ENCODE measurements at places on chromosomes 2 and 18. TPM values are rescaled to one million over a fixed set of nuclear protein-coding genes. Genes with fewer than 3 reads are reported as not detected.

The SLC5A7 gene
- not detected for total RNA-seq

The SMAD7 gene
- total RNA-seq: 6.9 TPM

The RRM2 gene
- total RNA-seq: 9.3 TPM

The EIF2AK2 gene
- 39.9 TPM for total RNA-seq

The LIMS4 gene
- total RNA-seq: not detected

The CAPN14 gene
- 3.3 TPM for total RNA-seq

The MARCHF7 gene
- 86.7 TPM for total RNA-seq

DNA sequence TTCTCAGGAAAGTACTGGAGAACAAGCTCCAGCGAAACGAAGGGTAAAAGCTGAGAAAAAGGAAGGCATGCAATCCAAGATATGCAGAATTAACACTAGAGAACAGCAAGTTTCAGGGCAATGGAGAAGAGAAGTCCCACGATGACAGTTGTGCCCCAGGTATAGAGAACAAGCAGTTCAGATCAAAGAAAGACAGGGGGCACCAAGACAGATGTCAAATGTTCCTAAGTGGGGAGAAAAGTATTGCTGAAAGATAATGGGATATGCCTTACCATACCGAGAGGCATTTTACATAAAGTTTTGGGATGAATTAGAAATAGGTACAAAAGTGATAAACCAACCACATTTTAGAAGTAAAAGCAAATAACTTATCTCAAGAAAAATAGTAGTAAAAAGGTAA is 79.1 kb upstream of the UBE2E3 start:
- no peak overlapping the region for H3K4me3 ChIP-seq
- H3K36me3 ChIP-seq: no peaks in the 10 kb centered on the region
- DNase-seq: no peak
- no peaks in the 10 kb centered on the region for H3K4me1 ChIP-seq
- H3K27me3 ChIP-seq: peaks cover 13% of the 10 kb centered on the region
- no peak overlapping the region for H3K27ac ChIP-seq

GRCh38 chr2:129080715-129081476 is 762.2 kb upstream of the HS6ST1 start:
- H3K27ac ChIP-seq: no peak overlapping the region
- no peaks in the 10 kb centered on the region for H3K27me3 ChIP-seq
- DNase-seq: no peak
- H3K4me3 ChIP-seq: no peak overlapping the region

DNA sequence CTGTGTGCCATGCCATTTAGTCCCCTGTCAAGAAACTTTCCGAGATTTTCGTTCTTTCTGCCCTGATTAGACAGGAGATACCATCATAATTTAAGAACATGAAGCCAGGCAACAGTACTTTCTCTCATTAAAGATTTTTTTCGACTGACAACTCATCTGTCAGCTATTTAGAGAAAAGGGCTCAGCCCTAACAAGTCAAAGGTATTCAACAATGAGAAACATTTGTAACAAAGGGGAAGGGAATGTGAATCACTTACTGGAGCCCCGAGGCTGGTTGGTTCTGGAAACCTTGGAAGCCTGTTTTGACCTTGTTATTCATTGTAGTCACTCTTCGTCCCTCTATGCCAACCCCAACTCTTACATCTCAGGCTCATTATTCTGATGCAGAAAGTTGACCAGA is 199.4 kb downstream of the SPP2 start:
- no peak overlapping the region for H3K4me3 ChIP-seq
- H3K27ac ChIP-seq: no peak overlapping the region
- H3K27me3 ChIP-seq: peaks cover 24% of the 10 kb centered on the region
- no peak for DNase-seq
- H3K4me1 ChIP-seq: no peaks in the 10 kb centered on the region

- no peak overlapping the region for H3K27ac ChIP-seq
- H3K27me3 ChIP-seq: peaks cover 7% of the 10 kb centered on the region
- H3K4me3 ChIP-seq: no peak overlapping the region
- H3K36me3 ChIP-seq: peaks cover 1% of the 10 kb centered on the region
Observed at GRCh38 chr18:21914739-21915319, 174.2 kb downstream of the MIB1 start.

- H3K36me3 ChIP-seq: no peaks in the 10 kb centered on the region
- peaks cover 10% of the 10 kb centered on the region for H3K4me1 ChIP-seq
Observed at GRCh38 chr2:54394392-54394791, 61.7 kb upstream of the SPTBN1 start.

DNA sequence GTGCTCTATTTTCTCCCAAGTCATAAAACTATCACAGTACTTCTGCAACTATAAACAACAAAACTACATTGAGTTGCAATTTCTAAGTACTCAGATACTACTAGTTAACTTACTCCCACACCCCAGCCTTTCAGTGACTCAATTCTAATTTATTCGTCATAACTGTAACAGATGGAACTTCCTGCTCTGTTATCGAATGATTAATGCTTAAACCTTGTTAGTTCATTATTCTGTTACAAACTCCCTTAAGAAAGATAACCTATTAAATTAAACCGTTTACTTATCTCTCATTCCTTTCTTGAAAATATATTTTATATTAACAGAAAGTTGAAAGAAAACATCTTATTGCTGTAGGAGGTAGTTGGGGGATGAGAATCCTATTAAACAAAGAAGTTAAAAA is 17.0 kb downstream of the TNFAIP6 start:
- peaks cover 2% of the 10 kb centered on the region for H3K27me3 ChIP-seq
- no peaks in the 10 kb centered on the region for H3K4me1 ChIP-seq
- H3K36me3 ChIP-seq: no peaks in the 10 kb centered on the region
- no peak overlapping the region for H3K4me3 ChIP-seq
- no peak for DNase-seq
- no peak overlapping the region for H3K27ac ChIP-seq

DNA sequence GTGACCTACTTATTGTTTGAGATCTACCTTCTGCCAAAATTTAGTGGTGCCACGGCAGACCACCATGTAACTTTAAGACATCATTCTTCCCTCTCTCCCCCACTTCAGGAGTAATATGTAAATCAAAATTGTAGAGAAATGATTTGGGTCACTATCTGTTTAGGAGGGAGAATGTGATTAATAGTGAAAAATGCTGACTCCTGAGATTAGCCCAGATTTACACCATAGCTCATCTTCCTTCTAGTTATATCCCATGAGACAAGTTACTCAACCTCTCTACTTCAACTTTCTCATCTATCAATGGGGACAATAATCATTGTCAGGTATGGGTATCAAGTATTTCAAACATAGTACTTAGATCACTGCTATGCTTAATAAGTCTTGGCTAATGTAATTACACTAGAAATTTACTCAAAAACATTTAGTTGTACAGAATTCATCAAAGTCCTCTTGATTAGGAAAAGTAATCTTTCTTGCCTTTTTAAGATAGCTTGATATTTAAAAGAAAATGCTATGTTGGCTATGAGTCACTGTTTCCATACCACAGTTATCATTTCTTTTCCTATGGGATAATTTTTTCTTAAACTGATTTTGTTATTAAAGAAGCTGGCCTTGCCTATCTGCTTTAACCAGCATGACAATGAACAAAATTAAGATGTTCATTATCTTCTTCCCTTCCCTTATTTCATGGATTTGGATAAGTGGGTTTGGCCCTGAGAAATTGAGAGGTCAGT is 1038.9 kb upstream of the ZEB2 start:
- peaks cover 6% of the 10 kb centered on the region for H3K4me1 ChIP-seq
- H3K27ac ChIP-seq: no peak overlapping the region
- no peaks in the 10 kb centered on the region for H3K36me3 ChIP-seq
- DNase-seq: no peak
- H3K4me3 ChIP-seq: no peak overlapping the region
- no peaks in the 10 kb centered on the region for H3K27me3 ChIP-seq

DNA sequence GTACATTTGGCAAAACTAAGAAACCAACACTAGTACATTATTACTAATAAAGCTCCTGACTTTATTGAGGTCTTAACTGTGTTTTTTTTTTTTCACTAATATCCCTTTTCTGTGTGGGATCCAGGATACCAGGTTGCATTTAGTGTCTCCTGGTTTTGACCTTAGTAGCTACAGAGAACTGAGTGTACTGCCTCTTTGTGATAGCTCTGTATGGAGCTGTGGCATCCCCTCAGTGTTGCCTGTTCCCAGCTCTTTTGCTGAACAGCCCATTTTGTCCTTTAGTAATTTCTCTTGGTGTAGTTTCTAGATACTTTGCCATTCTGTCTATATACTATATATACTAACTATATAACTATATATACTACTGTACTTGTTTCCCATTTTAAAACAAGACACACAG is 31.6 kb downstream of the KCMF1 start:
- DNase-seq: no peak
- peaks cover 61% of the 10 kb centered on the region for H3K4me1 ChIP-seq
- no peaks in the 10 kb centered on the region for H3K27me3 ChIP-seq
- no peak overlapping the region for H3K27ac ChIP-seq
- no peak overlapping the region for H3K4me3 ChIP-seq

DNA sequence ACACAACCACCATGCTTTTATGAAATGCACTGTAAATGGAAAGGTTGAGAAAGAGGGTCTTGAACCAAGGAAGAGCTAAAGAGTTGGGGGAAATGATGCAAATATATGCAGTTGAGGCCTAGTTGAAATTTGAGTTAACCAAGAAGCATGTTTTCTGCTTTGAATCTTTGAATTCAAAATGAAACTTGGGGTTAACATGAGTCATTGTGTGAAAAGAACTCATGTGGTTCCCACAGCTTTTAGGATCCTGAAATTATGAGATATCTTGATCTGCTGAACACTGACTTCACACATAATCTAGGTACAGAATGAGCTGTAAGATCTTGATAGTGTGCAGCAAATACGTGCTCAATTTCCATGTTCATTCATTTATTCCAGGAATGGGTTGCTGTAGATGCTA is 422.9 kb upstream of the TRIB2 start:
- H3K27ac ChIP-seq: no peak overlapping the region
- no peak for DNase-seq

DNA sequence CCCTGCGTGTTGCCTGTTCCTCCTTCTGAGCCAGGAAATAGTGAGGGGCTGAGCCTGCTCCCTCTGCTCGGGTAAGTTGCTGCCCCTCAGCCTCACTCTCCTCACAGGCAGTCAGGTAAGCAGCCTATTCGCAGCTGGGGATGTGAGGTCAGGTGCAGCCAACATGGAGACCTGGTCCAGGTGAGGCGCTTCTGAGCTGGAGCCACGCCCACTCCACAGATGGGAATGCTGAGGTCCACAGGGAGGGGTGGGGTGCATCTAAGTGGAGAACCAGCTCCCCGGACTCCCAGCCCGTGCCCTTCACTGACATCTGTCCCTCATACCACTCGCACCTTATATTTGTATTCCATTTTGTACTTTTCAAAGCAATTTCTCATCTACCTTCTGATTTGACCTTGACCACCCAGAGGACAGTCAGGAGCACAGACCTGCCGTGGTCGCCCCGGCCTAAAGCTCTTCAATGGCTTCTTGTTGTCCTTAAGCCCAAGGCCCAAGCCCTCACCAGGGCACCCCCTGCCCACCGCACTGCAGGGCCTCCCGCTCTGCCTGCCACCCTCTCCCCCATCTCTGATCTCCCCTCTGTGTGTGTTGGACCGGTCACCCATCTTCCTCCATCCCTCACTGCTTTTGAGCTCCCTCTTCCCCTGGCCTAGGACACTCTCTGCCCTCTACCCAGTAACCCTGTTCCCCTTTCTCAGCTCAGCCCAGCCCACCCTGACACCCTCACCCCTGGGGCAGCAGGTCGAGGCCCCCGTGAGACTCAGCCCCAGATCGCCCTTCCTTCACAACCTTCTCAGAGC is 49.2 kb upstream of the TAF1B start:
- no peak overlapping the region for H3K27ac ChIP-seq
- H3K27me3 ChIP-seq: peaks cover 6% of the 10 kb centered on the region
- no peak overlapping the region for H3K4me3 ChIP-seq

DNA sequence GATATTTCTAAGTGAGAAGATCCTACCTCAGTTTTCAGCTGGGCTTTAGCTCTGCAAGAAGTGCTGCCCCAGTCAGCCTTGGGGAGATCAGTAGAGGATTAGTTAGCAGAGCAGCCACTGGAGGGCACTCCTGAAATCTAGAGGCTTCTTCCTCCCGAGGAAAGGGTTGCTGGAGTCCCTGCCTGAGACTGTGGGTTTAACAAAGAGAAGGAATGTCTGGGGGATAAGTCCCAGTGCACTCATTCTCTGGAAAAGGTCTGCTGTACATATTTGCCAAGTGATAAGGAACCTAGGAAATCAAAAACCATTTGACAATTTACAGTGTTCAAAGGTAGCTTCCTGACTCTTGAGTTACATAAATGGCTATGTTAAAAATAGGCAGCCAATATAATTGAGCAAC is 207.2 kb downstream of the SLC8A1 start:
- DNase-seq: no peak
- no peaks in the 10 kb centered on the region for H3K27me3 ChIP-seq
- no peak overlapping the region for H3K4me3 ChIP-seq
- H3K27ac ChIP-seq: no peak overlapping the region
- H3K36me3 ChIP-seq: no peaks in the 10 kb centered on the region
- H3K4me1 ChIP-seq: no peaks in the 10 kb centered on the region

- no peak overlapping the region for H3K27ac ChIP-seq
- H3K4me3 ChIP-seq: peak overlapping the region; percentile 96
- no peaks in the 10 kb centered on the region for H3K27me3 ChIP-seq
- H3K4me1 ChIP-seq: peaks cover 34% of the 10 kb centered on the region
- peaks cover 5% of the 10 kb centered on the region for H3K36me3 ChIP-seq
- no peak for DNase-seq
Observed at GRCh38 chr2:110679337-110679707, 1.5 kb upstream of the BUB1 start.

- no peak overlapping the region for H3K27ac ChIP-seq
- DNase-seq: no peak
- no peaks in the 10 kb centered on the region for H3K36me3 ChIP-seq
- no peak overlapping the region for H3K4me3 ChIP-seq
- no peaks in the 10 kb centered on the region for H3K4me1 ChIP-seq
Observed at GRCh38 chr18:22283116-22283395, 113.7 kb downstream of the GATA6 start.

DNA sequence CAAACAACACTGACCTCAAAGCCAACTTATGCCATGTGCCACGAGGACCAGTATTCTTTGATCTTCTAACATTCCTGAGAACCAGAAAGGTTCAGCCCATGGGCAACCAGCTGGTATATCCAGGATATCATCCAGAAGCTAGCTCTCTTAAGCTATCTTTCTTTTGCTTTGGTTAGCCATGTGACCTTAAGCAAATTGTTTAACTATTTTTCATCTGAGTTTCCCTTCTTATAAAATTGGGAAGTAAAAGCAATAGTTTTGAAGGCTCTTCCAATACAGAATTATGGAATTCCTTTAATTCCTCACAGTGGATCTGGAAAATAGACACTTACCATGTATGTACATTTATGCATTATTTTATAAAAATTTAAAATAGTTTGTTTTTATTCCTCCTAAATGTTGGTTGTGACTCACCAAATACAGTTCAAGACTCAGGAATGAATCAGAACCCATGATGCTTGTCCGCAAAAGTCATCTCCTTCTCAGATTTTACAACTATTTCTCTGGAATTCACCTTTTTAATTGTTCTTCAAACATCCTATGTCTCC is 435.7 kb downstream of the ZEB2 start:
- H3K4me1 ChIP-seq: peaks cover 4% of the 10 kb centered on the region
- peaks cover 3% of the 10 kb centered on the region for H3K36me3 ChIP-seq
- H3K4me3 ChIP-seq: no peak overlapping the region
- DNase-seq: no peak
